ENCODE measurements at places on chromosomes 1 and 21.
A peak's percentile ranks its signal among the peaks of the same experiment; 100 is the strongest.

DNA sequence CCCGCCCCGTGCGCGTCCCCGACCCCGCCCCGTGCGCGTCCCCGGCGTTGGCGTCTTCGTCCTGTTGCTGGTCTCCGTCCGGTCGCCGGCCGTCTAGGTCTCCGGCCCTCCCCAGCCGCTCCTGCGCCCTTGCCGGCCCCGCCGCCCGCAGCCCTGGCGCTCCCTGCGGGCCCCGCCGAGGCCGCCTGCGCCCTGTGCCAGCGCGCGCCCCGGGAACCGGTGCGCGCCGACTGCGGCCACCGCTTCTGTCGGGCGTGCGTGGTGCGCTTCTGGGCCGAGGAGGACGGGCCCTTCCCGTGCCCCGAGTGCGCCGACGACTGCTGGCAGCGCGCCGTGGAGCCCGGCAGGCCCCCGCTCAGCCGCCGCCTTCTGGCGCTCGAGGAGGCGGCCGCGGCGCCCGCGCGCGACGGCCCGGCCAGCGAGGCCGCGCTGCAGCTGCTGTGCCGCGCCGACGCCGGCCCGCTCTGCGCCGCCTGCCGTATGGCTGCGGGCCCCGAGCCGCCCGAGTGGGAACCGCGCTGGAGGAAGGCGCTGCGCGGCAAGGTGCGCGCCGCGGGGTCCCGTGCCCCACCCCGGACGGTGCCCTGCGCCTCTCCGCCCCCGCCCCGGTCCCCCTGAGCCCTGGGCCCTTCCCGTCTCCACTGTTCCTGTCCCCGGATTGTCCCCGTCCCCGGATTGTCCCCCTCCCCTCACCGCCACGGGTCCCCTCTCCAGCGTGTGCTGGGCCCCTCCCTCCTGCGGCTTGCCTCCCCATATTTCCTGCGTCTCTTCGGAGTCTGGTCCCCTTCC is at the start of gene RNF187:
TSS of gene RNF187 (plus strand) at position 47 of the 789 bp plus-strand sequence.
- peak; percentile 29 for DNase-seq

DNA sequence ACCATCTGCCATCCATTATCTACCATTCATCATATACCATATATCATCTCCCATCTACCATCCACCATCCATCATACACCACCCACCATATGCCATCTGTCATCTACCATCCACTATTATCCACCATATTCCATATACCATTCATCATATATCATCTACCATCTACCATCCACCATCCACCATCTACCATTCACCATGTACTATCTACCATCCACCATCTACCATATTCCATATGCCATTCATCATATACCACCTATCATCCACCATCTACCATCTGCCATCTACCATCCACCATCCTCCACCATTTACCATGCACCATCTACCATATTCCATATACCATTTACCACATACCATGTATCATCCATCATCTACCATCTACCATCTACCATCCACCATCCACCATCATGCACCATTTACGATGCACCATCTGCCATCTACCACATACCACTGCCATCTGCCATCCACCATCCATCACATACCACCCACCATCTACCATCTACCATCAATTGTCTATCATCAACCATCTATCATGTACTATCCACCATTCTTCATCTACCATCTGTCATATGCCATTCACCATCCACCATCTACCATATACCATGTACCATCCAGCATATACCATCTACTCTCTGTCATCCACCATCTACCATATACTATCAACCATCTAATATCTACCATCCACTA is 50.6 kb upstream of the RAB4A start:
- no peak for DNase-seq

DNA sequence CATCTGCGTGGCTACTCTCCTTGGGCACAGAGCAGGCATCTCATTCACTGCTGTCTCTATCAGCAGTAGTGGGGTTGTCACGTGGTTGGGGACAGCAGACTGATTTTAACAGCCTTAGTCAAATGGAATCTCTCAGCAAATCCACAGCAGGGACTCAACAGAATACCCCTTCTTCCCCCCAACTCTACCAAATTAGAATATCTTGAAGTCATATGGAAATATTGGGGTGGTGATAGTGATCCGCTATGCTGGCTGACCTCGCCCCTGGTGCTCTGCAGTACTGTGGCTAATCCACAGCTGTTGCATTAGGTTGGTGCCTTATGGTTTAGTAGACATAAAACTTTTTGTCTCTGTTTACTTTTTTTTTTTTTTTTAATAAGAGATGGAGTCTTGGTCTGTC is 23.9 kb downstream of the HHAT start:
- DNase-seq, result no peak

GRCh38 chr1:217524787-217525520 is 105.9 kb downstream of the GPATCH2 start:
- DNase-seq, result peak; percentile 55

DNA sequence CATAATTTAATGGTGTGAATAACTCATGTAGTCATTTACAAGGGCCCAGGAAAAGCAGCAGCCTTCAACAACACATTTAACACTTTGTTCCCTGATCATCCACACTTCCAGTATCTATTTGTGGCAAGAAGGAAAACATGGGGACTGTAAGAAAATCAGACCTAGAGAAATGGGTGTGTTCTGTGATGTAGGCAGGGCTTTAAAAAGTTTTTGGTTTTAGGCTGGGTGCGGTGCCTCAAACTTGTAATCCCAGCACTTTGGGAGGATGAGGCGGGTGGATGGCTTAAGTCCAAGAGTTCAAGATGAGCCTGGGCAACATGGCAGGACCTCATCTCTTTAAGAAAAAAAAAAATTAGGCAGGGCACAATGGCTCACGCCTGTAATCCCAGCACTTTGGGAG is 14.2 kb upstream of the WDR47 start:
- DNase-seq, result no peak

- no peak for DNase-seq
Measured at GRCh38 chr1:162107911-162108310, 38.4 kb downstream of the NOS1AP start.

- DNase-seq, result no peak
Measured at GRCh38 chr1:32557812-32558211, 18.6 kb downstream of the ZBTB8A start.

DNA sequence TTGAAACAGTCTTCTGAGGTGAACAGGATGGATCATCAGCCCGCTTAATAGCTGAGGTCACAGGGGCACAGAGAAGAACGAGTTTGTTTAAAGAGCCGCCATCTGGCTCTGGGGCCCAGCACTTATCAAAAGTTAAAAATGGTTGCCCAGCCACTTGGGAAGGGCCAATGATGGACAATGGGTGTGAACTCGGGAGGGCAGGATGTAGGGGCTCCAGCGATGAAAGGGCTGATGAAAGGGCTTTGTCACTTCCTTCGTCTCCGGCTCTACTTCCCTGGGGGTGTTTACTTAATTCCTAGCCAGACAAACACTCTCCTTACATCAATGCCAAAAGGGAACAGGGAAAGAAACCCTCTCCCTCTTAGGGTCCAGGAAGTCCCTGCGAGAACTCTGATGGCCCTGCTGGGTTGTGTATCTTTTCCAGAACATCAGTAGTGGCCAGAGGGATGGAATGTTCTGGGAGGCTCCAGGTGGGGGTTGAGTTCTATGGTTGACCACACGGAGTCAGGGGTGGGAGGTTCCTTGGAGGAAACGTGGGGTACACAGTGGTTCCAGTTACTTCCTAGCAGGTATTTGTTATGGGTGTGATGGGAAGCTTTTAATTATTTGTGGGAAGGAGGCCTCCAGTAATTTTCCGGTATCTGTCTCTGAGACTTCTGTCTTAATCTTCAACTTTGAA is 9.0 kb upstream of the ABCG1 start:
- DNase-seq, result no peak

DNA sequence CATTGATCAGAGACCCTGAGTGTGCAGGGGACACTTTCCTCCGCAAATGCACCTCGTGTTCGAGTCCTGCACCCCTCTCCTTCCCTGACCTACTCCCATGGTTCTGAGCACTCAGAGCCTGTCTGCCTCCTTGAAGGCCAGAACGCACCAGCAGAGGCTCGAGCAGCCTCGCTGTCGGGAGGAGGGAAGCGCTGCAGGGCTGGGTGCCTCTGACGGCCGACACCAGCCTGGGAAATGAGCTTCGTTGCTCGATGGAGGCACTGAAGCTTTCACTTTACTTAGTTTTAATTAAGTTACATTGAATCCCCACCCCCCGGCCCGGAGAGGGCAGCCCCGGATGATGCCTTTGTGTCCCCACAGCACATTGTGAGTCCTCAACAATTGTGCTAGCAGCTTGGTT is 156.3 kb upstream of the ARHGEF16 start:
- DNase-seq, result no peak

DNA sequence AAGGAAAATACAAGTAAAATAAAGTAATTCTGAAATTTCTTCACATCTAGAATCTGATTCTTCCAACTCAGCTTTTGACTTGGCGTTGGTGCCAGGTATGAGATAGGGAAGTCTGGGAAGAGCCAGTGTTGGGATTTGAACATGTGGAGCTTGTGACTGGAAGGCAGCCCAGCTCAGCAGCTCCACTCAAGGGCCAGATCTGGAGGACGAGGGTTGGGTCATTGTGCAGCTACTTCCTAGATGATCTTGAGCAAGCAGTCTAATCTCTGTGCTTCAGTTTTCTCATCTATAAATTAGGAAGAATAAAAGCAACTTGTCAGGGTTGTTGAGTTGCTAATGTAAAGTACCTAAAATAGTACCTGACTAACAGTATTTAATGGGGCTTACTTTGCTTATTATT is 5.0 kb downstream of the ADARB1 start:
- peak; percentile 33 for DNase-seq
